Stromal cell of bone marrow (primary cell): ENCODE measurements at places on chromosomes 5 and 9.

DNA sequence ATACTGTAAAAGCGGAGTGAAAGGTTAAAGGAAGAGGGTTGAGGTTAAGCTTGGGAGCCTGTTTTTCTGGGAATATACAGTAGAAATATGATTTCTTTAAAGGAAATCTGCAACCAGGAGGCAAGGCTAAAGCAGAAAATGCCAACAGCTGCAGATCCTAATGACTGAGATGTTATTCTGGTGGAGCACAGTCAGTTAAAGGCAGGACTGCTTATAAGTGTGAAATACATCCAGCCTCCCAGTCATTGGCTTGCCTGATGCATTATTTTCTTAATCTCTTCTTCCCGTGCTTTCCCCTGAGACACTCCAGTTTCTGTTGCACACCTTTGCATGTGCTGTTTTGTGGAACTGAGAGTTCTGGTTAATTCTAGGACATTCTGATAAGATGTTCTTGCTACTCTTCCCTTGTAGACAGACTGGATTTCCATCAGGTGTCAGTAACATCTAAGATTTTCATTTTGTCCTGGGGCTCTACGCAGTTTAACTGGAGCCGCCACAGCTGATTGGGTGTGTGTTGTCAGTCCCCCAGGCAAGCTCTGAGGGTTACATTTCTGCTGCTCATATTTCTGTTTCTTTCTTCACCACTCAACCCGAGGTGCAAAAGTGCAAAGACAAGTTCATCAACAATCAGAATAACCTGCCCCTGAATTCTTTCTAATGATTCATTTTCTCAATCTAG lies 44.4 kb downstream of the CAST start:
- DNase-seq = no peak

DNA sequence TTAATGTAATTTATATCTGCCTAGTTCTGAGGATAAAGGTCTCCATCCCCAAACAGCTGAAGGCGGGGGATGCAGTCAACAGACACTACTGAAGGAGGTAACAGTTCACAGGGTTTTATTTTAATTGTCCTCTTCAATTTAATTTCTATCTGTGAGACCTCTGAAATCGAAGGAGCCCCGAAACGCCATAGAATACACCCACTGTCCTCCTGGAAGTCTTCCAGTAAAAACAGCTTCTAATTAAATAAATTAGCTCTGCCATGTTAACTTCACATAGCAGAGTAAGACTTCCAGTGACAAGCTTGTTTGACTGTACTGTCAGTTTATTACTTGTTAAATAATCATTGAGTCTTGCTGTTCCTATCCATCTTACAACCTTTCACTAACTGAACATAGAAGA lies 193.5 kb downstream of the SEC61B start:
- DNase-seq = no peak

DNA sequence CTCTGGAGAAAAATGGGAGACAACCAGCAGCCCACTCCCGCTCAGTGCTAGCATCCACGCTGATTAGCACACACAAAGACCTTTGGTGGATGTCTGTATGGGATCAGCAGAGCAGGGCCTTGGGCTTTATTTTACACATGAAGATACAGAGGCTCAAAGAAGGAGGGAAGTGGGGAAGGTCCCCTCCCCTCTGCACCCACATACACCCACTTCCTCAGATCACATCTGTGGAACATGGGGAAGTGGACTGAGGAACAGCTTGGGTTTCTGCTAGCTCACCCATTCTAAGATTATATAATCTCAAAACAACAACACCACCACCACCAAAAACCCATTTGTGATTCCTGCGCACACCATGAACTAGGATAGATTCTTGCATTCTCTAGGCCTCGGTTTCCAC lies 14.0 kb downstream of the GGTA1 start:
- DNase-seq = no peak

GRCh38 chr5:128538250-128539037 lies 399 bp upstream of the FBN2 start:
- DNase-seq = peak; percentile 49

GRCh38 chr9:117076571-117077290 lies 338.1 kb downstream of the ASTN2 start:
- no peak for DNase-seq

DNA sequence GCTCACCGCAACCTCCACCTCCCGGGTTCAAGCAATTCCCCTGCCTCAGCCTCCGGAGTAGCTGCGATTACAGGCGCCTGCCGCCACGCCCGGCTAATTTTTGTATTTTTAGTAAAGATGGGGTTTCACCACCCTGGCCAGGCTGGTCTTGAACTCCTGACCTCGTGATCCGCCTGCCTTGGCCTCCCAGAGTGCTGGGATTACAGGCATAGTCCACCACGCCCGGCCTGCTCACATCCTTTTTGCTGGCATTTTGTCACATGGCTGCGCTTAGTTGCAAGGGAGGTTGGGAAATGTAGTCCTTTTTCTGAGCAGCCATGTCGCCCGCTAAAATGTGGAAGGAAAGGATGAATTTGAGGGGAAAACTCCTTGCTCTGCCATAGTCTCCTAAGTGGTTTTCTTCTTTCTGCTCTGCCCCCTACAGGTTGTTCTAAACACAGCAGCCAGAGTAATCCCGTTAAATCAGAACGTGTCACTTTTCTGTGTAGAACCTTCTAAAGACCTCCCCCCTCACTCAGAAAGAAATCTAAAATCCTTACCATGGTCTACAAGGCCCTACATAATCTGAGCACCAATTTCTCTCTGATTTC lies 57.8 kb upstream of the HSPA9 start:
- DNase-seq = peak; percentile 68

- peak; percentile 98 for DNase-seq
Observed at GRCh38 chr5:95861221-95861863, 38.8 kb upstream of the GLRX start.
